Kidney epithelial cell (primary cell): ENCODE measurements at places on chromosomes 16 and 17.
A peak's percentile ranks its signal among the peaks of the same experiment; 100 is the strongest.

- no peak for DNase-seq
Measured at GRCh38 chr17:17712268-17712924, 31.1 kb downstream of the RAI1 start.

GRCh38 chr16:27154705-27155521 lies 48.4 kb upstream of the KDM8 start:
- no peak for DNase-seq

DNA sequence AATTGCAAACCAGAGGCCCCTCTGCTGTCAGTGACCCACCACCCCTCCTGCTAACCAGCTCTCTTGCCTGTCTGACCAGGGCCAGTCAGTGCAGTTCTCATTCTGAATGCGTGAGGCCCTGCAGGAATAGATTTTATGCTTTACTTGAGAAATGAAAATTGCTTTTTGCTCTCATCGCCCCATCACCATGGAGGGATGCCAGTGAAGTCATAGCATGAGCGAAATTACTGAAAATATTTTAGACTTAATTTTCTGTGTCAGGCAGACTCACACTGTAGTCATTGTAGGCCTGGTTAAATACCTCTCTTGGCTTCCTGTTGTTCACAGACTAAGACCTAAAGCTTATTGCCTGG lies 490.5 kb upstream of the CDH5 start:
- DNase-seq, result no peak

DNA sequence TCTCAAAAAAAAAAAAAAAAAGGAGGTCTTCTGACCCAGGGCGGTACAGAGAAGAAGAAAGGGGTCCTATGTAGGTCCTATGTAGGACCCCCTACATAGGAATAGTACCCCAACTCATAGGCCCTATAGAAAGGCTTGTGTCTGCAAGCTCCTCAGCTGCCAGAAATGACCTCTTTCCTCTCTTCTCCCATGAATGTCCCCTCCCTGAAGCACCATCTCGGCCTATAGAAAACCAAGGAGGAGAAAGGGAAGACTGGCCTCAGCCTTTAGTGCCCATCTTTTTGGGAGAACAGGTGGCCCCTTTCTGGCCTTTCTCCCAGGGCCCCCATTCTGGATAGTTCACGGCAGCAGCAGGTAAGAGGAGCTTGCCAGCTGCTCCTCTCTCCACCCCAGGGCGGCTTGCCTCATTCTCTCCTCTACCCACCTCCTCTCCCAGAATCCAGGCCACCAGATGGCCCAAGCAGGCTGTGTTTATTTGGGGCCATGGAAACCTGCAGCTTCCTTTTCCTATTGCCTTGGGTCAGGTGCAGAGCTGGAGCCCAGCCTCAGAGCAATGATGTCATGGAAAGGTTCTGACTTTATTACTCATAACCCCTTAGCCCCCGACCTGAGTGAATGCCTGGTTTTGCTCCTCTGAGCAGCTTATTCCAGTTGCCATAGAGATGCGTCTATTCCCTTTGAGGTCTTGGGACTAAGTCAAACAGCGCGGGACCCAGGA lies 1.6 kb upstream of the MRPL58 start:
- no peak for DNase-seq

- DNase-seq, result peak; percentile 97
Measured at GRCh38 chr17:45092911-45093430, 31.9 kb downstream of the NMT1 start.

DNA sequence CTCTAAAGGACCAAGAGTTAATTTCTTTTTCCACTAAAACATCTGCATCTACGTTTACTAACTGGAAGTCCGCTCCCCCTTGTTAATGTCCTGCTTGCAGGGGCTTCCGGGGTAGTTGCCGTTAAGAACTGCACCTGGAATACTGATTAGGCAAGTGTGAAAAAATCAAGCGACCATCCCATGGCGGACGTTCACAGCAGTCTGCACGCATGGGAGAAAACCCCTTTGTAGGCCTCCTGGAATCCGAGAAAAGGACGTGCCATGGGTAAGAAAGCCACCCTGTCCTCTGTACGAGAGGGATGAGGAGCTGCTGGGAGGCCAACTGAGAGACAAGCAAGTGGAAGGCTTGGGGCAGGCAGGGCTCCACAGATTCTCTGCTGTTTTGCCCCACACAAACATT lies 14.9 kb downstream of the SNN start:
- no peak for DNase-seq
